Activated naive CD4-positive, alpha-beta T cell treated with anti-CD3 and anti-CD28 coated beads, Interleukin-2, amount 50 U/mL, for 72 hours (primary cell): ENCODE measurements at places on chromosomes 2 and 18.
A peak's percentile ranks its signal among the peaks of the same experiment; 100 is the strongest.

DNA sequence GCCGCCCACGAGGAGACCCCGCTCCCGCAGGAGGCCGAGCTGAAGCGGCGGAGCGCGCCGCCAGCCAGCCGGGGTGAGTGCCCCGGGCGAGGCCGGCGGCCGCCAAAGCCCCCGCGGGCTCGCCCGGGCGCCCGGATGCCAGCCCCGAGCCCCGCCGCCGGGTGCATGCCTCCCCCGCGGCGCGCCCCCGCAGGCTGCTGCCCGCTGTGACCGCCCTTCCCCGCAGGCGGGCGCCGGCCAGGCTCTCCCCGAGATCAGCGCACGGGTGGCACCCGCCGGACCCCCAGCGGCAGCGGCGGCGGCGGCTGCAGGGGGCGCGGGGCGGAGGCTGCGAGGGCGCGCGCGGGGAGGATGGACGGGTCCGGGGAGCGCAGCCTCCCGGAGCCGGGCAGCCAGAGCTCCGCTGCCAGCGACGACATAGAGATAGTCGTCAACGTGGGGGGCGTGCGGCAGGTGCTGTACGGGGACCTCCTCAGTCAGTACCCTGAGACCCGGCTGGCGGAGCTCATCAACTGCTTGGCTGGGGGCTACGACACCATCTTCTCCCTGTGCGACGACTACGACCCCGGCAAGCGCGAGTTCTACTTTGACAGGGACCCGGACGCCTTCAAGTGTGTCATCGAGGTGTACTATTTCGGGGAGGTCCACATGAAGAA is 470 bp downstream of the KCNF1 start:
- DNase-seq, result no peak

GRCh38 chr2:109143214-109144187 is 14.5 kb downstream of the SH3RF3 start:
- peak; percentile 49 for DNase-seq

DNA sequence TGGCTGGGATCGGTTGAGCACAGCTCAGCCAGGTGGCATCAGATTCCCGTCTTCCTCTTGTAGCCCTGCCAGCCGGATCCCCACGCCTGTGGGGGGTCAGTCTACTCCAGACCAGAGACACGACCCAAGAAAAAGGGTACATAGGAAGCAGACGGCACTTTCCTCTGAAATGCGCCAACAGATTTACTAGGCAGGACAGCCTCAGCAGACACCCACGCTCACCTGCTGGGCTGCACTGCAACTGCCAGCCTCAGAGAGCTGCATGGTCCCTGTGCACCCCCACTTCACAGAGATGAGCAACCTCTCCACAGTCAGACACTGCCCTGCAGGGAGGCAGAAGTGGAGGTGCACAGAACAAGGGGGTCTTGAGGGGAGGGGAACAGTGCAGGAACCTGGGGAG is 75.7 kb upstream of the OTOS start:
- DNase-seq, result peak; percentile 47

- DNase-seq, result no peak
Observed at GRCh38 chr18:78679031-78679430, 300.6 kb upstream of the SALL3 start.

- DNase-seq, result no peak
Observed at GRCh38 chr2:101204400-101205115, 48.1 kb upstream of the CNOT11 start.

DNA sequence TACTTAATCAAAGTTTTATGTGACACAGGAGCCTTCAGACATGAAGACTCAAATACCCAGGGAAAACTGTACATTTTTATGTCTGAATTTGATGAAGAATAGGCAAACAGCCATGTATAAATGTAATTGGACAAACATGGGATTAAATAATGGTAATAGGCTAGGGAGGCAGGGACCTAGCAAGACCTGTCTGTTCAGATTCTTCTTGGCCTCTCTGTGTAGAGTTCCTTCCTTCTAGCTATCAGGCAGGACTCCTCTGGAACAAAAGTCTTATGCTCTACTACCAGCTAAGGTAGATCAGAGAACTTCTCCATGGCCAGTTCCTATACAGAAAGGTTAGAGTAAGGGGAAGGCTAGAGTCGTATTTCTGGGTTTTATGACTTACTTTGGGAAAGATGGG is 9.5 kb upstream of the PARD3B start:
- DNase-seq, result no peak

- no peak for DNase-seq
Observed at GRCh38 chr2:230540332-230540731, 124.3 kb downstream of the SP100 start.

DNA sequence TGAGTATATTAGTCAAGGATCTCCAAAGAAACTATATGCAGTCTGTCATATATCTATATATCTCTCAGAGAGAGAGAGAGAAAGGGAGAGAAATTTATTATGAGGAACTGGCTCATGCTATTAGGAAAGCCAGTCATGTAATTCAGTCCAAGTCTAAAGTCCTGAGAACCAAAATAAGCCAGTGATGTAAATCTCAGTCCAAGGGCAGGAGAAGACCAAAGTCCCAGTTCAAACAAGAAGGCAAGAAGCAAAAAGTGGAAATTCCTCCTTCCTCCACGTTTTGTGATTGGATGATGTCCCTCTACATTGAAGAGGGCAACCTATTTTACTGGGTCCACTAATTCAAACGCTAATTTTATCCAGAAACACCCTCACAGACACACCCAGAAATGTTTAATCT is 34.2 kb upstream of the SPATS2L start:
- no peak for DNase-seq

DNA sequence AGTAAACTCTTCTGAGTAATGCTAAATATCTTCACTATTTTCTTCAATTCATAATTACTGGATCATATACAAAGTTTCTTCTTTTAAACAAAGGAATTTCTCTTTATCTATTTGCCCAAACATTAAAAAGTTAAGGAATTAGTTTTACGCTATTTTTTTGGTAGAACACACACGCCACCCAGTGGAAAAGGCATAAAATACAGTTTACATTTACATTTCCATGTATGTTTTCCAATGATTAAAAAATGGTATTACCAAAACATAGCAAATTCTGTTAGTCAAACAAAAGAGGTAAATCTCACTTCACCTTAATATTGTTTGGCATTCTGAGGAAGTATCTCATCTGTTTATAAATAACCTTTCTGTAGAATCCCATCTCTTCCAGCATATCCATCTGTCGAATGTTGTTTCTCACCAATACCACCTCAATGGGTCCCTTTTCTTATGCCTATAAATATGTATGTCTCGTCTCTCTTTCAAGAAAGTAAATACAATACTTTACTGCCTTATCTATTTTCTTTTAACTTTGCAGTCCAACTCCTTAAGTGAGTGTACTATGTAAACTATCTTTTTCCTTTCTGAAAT is 7.2 kb downstream of the BOLL start:
- no peak for DNase-seq

DNA sequence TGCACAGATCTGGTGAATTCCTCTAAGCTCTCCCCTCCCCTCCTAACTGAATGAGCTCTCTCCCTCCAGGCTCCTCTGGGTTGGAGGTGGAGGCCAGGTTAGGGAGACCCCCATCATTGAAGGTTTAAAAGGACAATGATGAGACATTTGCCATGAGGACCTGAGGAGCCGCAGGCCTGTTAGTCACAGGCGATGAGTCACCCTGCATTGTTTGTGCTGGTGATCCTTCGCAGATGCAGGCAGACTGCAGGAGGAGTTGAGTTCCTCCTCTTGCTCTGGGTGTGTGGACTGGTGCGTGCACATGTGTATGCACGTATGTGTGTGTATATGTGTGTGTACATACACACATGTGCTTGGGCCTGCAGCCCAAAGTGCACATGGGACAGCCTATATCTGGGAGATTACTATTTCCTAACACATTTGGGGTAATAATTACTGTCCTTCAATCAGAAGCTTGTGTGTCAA is 42.0 kb downstream of the MCFD2 start:
- DNase-seq, result no peak

DNA sequence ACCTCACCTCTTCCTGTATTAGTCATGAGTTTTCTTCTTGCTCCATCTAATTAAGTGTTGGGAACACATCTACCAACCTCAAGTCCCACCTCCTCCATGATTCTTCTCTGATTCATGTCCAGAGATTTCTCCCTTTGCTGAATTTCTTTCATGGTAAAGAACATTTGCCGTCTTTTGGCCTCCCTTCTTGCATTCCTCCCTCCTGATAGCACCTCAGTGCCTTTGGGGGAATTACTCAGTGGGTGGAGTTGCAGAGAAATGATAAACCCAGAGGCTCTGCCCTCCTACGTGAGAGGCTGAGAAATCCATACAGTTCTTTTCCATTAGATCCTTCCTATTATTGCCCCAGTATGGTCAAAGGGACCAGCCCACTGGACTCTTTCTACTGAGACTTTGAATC is 651.9 kb downstream of the SLC4A3 start:
- no peak for DNase-seq

DNA sequence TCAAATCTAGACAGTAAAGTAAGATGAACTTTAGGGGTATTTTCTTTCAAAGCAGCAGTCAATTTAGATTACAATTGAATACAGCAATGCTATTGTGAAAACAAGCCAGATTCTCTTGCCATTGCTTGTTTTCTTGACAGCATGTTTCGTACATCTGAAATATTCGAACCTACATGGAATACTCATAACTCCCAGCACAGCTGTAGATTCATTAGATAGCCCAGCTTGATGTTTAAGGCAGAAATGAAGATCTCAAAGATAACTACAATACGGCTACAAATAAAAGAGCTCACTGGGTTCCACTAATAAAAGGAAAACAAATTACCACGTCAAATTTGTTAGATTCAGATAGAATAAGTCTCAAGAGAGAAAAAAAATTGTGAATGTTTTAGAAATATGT is 208.8 kb downstream of the WDPCP start:
- DNase-seq, result no peak

GRCh38 chr2:172710584-172711047 is 25.0 kb upstream of the RAPGEF4 start:
- DNase-seq, result peak; percentile 45

- no peak for DNase-seq
Observed at GRCh38 chr2:75315436-75315835, 116.1 kb upstream of the TACR1 start.

GRCh38 chr2:37412231-37412630 is 67.8 kb downstream of the QPCT start:
- DNase-seq, result no peak

- DNase-seq, result no peak
Observed at GRCh38 chr2:46020416-46020815, 276.8 kb upstream of the EPAS1 start.

DNA sequence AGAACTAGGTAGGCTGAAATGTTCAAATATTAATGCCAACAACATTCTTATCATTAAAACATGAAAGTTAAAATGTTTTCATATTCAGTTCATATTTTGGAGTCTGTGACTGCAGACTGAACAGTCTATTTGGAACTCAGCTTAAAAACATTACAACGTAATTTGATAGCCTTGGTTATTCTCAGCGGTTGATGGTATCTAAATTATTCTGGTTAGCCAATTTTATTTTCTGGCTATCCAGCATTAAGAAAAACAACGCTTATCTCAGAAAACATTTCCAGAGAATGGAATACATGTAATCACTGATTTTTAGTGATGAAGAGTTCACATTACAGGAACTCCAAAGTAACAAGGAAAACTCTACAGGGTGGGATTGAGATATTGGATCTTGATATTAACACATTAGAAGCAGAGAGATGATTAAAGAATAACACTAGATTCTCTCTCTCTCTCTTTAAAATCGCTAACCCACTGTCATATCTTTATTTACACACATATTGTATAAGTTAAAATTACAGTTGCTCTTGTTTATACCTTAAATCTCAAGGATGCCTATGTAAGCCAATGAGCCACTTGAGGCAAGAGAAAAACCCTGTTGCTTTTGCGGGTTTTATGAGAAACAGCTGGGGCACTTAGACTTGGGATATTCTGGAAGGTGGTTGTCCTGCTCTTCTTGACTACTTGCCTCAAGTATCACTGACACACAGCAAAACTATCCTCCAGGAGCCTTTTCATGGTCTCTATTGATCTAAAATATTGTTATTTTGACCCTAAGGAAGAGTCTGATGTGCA is 84.9 kb downstream of the ICOS start:
- no peak for DNase-seq

DNA sequence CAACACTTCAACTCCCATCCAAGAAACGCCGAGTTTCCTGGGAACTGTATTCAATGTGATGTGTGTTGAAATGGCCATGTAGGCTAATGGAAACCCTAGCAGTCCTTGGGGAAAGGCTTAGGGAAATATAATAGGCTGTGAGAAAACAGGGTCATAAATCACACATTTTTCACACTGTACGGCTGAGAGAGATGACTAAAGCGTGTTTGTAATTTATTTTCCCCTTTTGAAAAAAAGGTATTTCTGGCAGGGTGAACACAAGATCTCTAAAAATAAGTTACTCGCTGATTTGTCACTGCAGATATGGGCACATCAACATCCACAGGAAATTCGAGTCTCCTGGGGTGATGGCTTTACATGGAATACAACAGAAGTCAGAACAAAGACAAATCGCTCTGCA is 109.6 kb upstream of the ST6GAL2 start:
- no peak for DNase-seq

- no peak for DNase-seq
Observed at GRCh38 chr18:32610176-32610575, 139.5 kb upstream of the GAREM1 start.

GRCh38 chr2:159281002-159281401 is 5.5 kb downstream of the WDSUB1 start:
- no peak for DNase-seq

DNA sequence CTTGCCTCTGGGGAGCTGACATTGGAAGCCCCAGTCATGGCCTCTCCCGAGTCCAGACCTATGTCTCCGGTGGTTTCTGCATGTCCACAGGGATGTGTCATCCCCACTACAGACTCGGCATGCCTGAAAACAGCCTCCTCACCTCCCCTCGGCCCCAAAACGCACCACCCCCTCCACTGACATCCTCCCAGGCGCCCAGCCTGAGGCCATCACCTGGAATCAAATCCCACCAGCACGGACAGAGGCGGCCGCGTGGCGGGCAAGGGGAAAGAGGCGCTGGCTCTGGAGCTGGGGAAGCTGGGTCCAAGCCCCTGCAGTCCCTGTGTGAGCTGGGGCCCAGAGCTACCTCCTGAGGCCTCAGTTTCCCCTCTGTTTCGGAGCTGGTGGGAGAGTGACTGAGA is 69.9 kb upstream of the SMAD7 start:
- DNase-seq, result peak; percentile 47

GRCh38 chr2:65431421-65432226 is 775 bp downstream of the SPRED2 start:
- peak; percentile 50 for DNase-seq

DNA sequence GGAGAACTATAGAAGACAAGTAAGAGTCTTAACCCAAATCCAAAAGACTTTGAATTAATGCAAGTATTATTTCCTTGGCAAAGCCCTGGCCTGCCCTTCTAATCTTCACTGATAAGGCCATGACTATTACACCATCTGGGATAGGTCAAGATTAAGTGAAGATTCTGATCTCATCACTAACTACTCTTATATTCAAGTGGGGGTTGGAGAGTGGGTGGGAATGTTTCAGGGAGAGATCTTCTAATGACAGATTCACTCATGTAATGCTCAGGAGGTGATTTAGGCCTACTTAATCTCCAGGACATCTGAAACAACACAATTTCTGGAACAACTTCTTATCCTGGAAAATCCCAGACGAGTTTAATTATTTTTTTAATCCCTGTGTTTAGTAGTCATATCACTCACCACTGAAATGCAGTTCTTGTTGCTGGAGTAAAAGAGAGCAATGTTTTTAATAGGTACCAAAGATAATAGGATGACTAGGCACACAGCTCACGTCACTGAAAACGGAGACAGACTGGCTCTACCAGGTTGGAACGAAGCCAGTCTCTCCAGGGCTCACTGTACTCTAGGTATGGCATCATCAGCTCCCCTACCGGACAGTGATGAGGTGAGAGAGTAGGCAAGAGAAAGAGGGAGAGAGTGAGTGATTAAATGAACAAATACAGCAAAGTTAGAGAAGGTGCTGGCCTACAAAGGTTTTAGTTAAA is 133.1 kb downstream of the NCKAP5 start:
- no peak for DNase-seq
